ENCODE measurements at places on chromosomes 1 and 21. TPM values are rescaled to one million over a fixed set of nuclear protein-coding genes. Genes with fewer than 3 reads are reported as not detected.

GRCh38 chr1:159201642-159202041 lies 3.0 kb upstream of the ACKR1 start:
- H3K36me3 ChIP-seq: no peaks in the 10 kb centered on the region
- H3K27ac ChIP-seq: no peak overlapping the region
- 0 out of 2 replicates have a peak, but pooled peaks cover 12% of the 10 kb centered on the region for H3K4me1 ChIP-seq
- H3K27me3 ChIP-seq: no peaks in the 10 kb centered on the region

DNA sequence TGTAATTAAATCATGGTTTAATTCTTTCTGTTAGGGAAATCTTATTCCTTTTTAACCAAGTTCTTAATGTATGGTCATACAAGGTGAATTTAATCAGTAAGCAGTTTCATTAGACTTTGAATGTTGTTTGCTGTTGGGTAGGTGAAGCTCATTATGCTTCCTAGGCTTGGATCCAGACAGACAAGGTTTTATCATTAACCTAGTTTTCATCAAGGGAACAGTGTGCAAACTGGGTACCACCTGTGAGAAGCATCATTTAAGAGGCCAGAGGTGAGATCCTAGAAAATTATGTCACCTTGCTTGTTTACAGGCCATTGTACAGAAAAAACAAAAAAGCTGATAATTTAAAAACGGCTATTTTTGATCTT lies 130.1 kb downstream of the RYR2 start:
- H3K36me3 ChIP-seq: no peaks in the 10 kb centered on the region
- no peak overlapping the region for H3K27ac ChIP-seq
- no peaks in the 10 kb centered on the region for H3K27me3 ChIP-seq
- DNase-seq: no peak
- H3K4me3 ChIP-seq: no peak overlapping the region
- H3K4me1 ChIP-seq: no peaks in the 10 kb centered on the region

GRCh38 chr1:192954705-192955265 lies 104.4 kb downstream of the UCHL5 start:
- DNase-seq: no peak
- H3K27ac ChIP-seq: no peak overlapping the region
- H3K36me3 ChIP-seq: no peaks in the 10 kb centered on the region
- H3K27me3 ChIP-seq: no peaks in the 10 kb centered on the region
- H3K4me1 ChIP-seq: no peaks in the 10 kb centered on the region

GRCh38 chr21:40465382-40465781 lies 381.6 kb downstream of the DSCAM start:
- H3K36me3 ChIP-seq: no peaks in the 10 kb centered on the region
- H3K27ac ChIP-seq: no peak overlapping the region
- H3K4me1 ChIP-seq: no peaks in the 10 kb centered on the region

Gene RNU1-3
- total RNA-seq: 2,678 TPM

Gene SLC44A5
- not detected for total RNA-seq

Gene ELF3
- 1.1 TPM for total RNA-seq

Gene S100A7
- not detected for total RNA-seq

Measured in GM12878 (cell line).